Activated CD4-positive, CD25-positive, alpha-beta regulatory T cell (primary cell): ENCODE measurements at places on chromosomes 2 and 18.

- DNase-seq = peak; percentile 32
Measured at GRCh38 chr2:102449370-102449974, 23.6 kb upstream of the SLC9A4 start.

GRCh38 chr2:176473177-176473576 is 203.9 kb downstream of the MTX2 start:
- DNase-seq = no peak

- DNase-seq = no peak
Measured at GRCh38 chr2:133986881-133987795, 266.7 kb upstream of the MGAT5 start.

DNA sequence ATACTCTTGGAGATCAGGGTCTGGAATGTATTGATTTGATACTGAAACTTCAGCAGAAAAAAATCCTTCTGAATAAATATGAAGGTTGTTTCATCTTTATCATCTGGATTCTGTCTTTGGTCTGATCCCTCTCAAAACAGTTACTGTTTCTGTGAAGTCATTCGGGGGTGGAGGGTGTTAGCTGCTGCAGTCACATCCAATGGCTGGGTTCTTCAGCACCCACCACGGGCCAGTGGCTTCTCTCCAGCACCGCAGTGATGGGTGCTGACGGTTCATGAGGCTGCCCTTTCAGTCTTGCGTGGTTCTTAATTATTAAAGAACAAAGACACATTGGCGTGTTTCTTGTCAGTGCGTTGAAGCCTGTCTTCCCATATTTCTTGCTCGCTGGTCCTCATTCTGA is 148.0 kb downstream of the LDLRAD4 start:
- DNase-seq = no peak

- DNase-seq = no peak
Measured at GRCh38 chr2:119751706-119752105, 8.0 kb upstream of the PTPN4 start.

DNA sequence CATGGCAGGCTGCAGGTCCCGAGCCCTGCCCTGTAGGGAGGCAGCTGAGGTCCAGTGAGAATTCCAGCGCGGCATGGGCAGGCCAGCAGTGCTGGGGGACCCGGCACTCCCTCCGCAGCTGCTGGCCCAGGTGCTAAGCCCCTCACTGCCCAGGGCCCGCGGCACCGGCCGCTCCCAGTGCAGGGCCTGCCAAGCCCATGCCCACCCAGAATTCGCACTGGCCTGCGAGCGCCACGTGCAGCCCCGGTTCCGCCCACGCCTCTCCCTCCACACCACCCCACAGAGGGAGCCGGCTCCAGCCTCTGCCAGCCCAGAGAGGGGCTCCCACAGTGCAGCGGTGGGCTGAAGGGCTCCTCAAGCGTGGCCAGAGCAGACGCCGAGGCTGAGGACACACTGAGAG is 158.5 kb upstream of the ACVR2A start:
- DNase-seq = no peak

GRCh38 chr2:184114439-184114838 is 483.9 kb upstream of the ZNF804A start:
- DNase-seq = no peak

DNA sequence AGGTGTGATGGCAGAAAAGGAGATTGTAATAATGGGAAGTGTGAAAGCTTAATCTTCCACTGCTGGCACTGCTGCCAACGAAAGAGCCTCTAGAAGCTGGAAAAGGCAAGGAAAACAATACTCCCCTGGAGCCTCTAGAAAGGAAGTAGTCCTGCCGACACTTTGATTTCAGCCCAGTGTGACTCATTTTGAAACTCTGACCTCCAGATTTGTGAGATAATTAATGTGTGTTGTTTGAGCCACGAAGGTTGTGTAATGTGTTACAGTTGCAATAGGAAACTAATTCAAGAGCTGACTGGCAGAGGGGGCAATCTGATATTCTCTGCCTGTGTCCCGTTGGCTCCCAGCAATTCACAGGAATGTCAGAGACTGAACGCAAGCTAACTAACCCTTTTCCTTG is 219.2 kb upstream of the UBE2E3 start:
- DNase-seq = no peak

- no peak for DNase-seq
Measured at GRCh38 chr2:8641301-8641965, 40.4 kb upstream of the ID2 start.

DNA sequence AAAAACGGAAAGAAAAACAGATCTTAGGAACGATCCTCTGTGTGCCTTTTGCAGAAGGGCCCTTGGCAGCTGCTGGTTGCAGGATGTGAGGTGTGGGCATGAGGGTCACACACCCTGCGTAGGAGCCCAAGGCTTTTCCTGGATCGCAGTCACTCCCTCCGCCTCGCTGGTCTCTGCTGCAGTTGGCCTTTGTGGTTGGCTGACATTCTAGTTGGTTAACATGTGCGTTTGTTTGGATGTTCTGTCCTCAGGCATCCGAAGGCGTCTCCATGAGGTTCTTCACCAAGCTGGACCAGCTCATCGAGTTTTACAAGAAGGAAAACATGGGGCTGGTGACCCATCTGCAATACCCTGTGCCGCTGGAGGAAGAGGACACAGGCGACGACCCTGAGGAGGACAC is 61.7 kb downstream of the INPP5D start:
- no peak for DNase-seq

- DNase-seq = no peak
Measured at GRCh38 chr2:45755585-45756335, 104.3 kb downstream of the PRKCE start.

GRCh38 chr2:134555411-134555810 is 163.4 kb downstream of the TMEM163 start:
- no peak for DNase-seq

DNA sequence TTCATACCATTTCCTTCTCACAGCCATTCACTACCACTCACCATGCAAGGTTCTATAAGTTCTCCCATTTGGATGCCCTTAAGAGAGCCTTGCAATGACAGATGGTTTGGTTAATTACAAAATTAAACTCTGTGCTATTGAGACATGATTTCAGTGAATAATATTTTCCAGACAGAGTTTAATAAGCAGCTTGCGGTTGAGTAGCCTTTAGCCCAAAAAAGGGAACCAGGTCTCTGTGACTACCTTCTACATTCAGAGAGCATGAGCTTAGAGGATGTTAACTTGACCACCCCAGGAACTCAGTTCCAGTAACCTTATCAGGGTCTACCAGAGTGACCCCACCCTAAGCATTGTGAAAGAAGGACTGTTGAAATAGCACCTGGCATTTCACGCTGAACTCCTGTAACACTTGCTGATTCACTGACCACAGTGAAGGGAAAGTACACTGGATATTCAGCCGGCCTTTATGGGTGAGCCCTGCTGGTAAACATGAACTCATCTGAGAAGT is 1173.1 kb upstream of the ZEB2 start:
- no peak for DNase-seq

GRCh38 chr2:181334158-181334826 is 122.9 kb upstream of the ITGA4 start:
- DNase-seq = no peak

GRCh38 chr18:37578182-37578678 is 12.6 kb upstream of the CELF4 start:
- DNase-seq = no peak

DNA sequence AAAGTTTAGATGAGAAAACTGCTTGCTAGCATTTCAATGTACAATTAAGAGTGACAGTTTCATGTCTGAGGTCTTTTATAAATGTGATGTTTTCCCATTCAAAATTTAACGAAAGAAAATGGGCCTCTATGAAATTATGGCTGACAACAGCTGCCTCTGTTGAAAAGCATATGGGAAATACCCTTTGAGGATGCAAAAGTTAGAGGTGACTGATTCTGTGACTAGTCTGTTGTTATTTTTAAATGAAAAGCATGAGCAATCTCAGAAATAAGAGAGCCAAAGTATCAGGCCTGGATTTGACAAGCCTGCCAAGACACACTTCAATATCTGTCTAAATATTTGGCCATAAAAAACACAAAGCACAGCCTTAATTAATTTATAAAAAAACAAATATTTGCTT is 580.8 kb downstream of the ERBB4 start:
- DNase-seq = no peak

GRCh38 chr2:240901986-240902614 is 4.0 kb upstream of the CROCC2 start:
- no peak for DNase-seq

DNA sequence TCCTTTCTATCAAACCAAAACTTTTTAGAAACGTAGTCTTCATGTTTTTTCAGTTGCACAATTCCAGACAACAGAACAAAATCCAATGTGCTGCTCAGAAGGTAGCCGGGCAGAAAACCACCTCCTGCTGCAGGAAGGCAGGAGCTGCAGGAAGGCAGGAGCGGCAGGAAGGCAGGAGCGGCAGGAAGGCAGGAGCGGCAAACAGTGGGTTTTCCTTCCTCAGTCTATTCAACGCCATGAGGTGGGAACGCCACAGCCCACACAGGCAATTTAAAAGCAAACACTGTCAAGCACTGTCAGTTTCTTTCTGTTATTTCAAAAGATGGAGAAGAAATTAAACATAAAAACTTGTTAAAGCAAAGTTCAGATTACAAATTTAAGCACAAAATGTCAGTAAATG is 601.2 kb upstream of the SALL3 start:
- no peak for DNase-seq

GRCh38 chr2:12619975-12620374 is 96.8 kb upstream of the TRIB2 start:
- no peak for DNase-seq
